C1 segment of cervical spinal cord (tissue), 14 donors: ENCODE measurements at places on chromosomes 1 and 21.

GRCh38 chr1:209839875-209840546, 12.2 kb downstream of the UTP25 start:
- DNase-seq = no peak

GRCh38 chr1:59355361-59355760, 58.5 kb downstream of the FGGY start:
- no peak for DNase-seq

DNA sequence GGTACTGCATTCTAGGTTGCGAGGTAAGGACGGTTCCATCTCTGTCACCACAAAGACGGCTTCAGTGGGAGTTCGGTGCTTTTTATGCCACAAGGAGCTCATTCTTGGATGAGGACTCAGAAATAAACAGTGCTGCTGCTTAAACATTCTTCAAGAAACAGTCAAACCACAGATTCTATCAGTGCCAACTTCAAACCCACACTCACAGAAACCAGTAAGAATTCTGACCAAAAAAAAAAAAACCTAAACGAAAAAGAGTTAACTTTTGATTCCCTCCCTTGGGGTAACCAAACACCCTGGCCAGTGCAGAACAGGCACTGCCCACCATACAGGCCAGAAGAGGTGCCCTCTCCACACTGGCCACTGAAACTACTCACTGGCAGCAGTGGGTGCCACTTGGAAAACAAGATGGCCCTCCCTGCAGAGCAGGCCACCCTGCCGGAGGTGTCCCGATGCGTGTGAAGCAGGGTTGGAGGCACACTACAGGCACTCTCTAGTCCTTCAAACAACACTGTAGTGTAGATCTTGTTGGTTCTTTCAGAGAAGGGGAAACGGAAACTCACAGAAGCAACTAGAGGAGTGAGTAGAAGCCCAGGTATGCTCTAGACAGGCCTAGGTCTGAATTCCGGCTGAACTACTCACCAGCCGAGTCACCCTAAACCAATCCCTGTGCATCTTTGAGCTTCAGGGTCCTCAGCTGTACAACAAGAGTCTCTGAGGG, 87.3 kb upstream of the TLR5 start:
- no peak for DNase-seq

DNA sequence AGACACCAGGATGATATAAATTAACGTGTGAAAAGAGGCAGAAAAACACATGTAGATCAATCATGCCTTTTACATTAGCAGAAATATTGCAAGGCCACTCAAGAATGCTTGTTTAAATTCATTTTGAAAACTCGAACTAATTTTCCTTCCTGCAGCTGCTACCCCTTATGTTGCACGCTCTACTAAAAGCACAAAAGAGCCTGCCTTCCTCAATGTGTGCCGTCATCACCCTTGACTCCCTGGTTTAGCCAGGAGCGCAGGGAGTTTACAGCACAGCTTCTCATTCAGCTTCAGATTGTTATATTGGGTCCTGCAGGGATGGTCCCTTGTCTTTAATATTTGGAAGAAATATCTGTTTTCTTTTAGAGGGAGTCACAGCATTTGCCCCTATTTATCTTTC, 10.1 kb upstream of the ST6GALNAC5 start:
- DNase-seq = no peak

- no peak for DNase-seq
Observed at GRCh38 chr21:38913120-38913892, 107.6 kb downstream of the ETS2 start.

DNA sequence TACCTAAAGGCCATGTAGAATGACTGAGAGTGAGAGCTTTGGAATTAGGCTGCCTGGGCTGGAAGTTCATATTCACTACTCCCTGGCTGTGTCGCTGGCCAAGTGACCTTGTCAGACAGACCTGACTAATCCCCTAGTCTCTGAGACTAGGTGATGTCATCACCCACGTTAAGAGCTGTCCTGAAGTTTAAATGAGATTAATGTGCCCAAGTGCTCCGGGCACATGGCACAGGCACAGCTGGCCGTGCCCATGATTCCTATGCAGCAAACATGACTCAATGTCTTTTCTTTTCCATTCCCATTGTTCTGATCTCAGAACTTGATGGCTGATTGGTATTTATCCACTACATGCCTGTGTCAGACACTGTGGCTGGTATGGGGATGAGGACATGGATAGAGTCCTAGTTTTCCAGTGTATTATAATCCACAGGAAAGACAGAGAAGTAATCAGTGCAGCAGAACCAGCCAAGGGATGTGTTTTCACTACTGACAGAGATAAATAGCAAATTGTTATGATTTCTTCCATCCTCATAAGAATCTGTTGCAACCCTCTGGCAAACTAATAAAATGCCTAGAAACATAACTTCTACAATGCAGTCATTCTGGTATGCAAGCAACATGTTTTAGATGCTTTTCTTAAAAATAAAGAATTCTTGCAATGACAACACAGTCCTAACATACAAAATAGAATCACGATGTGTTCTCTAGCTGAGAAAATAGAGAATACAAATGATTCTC, 180.9 kb downstream of the PCP4 start:
- no peak for DNase-seq

GRCh38 chr1:233005156-233005555, 54.7 kb downstream of the NTPCR start:
- DNase-seq = no peak
